ENCODE measurements at places on chromosomes 16 and 17.

GRCh38 chr16:51391798-51392511, 240.9 kb upstream of the SALL1 start:
- no peak for DNase-seq

DNA sequence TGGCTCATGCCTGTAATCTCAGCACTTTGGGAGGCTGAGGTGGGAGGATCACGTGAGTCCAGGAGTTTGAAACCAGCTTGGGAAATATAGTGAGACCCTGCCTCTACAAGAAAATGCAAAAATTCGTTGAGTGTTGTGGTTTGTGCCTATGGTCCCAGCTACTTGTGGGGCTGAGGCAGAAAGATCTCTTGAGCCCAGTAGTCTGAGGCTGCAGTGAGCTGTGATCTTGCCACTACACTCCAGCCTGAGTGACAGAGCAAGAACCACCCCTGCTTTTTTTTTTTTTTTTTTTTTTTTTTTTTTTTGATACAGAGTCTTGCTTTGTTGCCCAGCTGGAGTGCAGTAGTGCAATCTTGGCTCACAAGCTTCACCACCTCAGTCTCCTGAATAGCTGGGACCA, 34.0 kb downstream of the ITGB3 start:
- DNase-seq = no peak

- DNase-seq = no peak
Measured at GRCh38 chr16:5971924-5972323, 874.3 kb upstream of the EEF2KMT start.

- DNase-seq = no peak
Measured at GRCh38 chr17:511001-511698, 158.5 kb upstream of the RPH3AL start.

- no peak for DNase-seq
Measured at GRCh38 chr17:34565713-34566112, 13.7 kb upstream of the TMEM132E start.

Data from stimulated activated naive CD8-positive, alpha-beta T cell treated with anti-CD3 and anti-CD28 coated beads, Interleukin-15, amount 100 ng/mL, for 72 hours (primary cell).